ENCODE measurements at places on chromosomes 7 and 10.
A peak's percentile ranks its signal among the peaks of the same experiment; 100 is the strongest.

- peak; percentile 48 for DNase-seq
Measured at GRCh38 chr7:2445047-2445446, 31.2 kb downstream of the GRIFIN start.

- DNase-seq = peak; percentile 92
Measured at GRCh38 chr10:43846187-43846680, 197.6 kb upstream of the ZNF32 start.

- DNase-seq = no peak
Measured at GRCh38 chr10:130764651-130765050, 546.9 kb downstream of the TCERG1L start.

GRCh38 chr7:47988496-47989386 lies 9.3 kb upstream of the HUS1 start:
- no peak for DNase-seq

DNA sequence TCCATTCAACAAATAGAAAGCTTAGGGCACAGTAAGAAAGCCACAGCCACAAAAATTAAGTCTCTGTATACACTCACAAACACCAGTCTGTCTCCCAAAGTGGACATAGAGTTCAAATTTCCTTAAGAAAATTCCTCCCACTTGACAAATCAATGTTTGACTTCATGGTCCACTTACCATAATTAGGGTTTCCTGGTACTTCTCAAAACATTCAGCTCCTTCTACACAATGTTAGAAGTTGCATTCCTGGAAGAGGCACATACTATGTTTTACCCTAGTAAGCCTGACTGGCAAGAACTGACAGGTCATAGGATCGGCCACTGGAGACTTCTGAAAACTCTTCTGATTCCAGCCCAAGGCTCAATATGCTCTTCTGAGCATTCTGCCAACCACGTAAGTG lies 70.5 kb downstream of the CPXM2 start:
- DNase-seq = no peak

GRCh38 chr7:55278321-55278720 lies 86.8 kb upstream of the LANCL2 start:
- DNase-seq = no peak

DNA sequence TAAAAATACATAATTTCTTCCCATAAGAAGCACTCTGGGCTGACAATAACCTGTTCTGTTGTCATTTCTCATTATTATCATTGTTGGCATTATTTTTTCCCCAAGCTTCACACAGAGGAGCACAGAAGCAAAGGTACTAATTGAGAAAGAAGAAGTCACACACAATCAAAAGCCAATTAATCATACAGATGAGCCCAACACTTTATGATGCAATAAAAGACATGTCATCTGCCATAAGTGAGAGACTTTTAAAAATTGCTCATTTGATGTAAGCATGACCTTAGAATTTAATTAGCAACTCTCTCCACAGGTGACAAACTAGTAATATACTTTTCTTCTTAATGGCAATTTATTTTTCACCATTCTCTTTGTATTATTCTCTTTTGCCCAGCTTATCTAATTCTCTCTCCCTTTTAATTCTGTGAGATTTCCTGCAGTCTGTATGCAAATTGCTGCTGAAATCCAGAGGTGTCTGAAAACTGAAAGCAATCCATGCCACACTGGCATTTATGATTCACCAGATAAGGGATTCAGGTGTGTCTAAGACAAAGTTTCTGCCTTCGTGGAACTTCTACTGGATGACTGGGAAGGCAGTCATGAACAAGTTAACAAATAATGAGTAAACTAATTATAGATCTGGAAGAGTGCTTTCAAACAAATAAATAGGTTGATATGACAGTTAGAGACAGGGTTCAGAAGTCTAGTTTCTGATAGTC lies 203.5 kb downstream of the CHCHD3 start:
- no peak for DNase-seq

DNA sequence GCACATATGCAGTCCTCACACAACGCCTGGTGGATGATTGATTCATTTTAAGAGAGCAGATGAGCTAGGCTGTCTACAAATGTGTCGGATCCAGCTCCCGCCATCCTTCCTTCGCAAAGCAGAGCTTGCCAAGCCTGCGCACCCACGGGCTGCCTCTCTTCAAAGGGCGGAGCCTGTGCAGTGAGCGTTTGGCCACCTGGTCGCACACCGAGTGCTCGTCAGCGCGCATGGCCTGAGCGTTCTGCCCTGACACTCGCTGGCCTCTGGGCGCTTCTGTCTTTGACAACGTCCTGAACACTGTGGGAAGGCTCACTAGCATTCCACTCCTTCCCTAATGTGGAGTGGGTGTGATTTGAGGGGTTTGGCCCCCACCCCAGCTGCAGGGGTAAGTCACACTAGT lies 47.1 kb upstream of the TMEM72 start:
- DNase-seq = peak; percentile 25

GRCh38 chr10:125331056-125331455 lies 170.7 kb upstream of the CTBP2 start:
- no peak for DNase-seq

DNA sequence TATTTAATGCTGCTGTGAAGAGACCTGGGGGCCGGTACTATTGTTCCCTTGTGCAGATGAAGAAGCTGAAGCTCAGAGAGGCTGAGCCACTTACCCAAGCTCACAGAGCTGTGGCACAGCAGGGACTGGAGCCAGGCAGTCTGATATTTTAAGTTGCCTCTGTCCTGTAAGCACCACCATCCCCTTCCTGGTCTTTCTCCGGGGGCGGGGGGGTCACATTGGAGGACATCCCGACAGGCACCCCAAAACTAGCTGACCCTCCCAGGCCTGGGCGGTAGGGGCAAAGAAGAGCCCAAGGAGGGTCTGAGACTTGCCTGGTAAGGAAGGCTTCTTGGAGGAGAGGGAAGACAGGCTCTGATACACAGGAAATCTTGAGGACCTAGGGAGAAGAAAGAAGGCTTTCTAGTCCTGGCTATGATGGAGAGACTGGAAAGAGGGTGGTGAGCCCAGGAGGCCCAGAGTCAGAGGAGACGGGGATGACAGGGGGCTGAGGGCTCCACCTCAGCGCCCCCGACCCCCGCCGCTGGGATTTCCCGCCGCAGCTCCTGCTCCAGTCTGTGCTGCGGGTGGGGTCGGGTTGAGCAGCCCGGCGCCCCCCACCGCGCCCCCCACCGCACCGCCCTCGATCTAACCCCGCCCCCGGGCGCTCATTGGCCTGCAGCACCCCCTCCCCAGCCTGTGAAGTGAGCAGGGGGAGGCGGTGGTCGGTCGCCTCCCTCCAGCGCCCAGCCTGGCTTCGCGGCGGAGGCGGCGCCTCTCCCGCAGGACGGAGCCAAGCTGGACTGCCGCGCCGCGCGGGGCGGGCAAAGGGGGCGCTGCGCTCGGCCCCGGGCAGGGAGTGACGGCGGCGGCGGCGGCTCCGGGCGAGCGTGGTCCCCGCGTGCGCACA lies at the start of gene ADCYAP1R1:
Gene ADCYAP1R1, plus strand, starts transcription at position 711 of the 889 bp plus-strand sequence. CDS start 10,957 bp downstream, outside the sequence.
- no peak for DNase-seq

- DNase-seq = no peak
Measured at GRCh38 chr7:51640841-51641240, 324.2 kb upstream of the COBL start.

GRCh38 chr10:17415046-17415658 lies 39.2 kb downstream of the ST8SIA6 start:
- DNase-seq = no peak

DNA sequence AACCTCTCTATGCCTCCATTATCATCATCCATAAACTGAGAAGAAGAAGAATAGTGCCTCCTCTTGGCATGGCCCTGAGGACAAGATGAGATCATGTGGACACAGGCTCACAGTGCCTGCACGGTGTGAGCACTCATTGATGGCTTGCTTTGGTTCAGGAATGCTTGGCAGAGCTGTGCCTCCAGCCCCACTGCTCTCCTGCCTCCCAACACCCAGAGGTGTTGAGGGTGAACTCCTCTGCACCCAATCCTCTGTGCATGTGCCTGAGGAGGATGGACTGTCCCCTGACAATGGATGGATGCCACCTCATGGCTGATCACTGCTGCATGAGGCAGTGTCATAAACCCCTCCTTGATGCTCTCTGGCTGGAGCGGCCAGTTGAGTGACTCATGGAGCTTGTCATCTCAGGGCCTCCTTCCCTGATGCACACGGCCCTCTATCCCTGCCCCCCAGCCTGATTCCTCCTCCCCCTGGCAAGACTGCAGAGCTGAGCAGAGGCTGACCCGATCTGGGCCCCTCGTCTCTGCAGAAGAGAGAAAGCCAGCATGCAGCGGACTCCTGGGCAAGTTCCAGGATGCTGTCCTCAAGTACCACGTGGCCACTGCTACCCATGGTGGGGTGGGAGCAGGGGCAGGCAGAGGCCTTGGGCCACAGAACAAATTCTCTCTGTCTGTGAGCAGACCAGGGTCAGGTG lies 136.3 kb downstream of the KCNMA1 start:
- peak; percentile 91 for DNase-seq

- DNase-seq = no peak
Measured at GRCh38 chr7:82375713-82376112, 67.9 kb downstream of the CACNA2D1 start.

GRCh38 chr7:26159243-26159642 lies 7.2 kb downstream of the NFE2L3 start:
- DNase-seq = peak; percentile 20

GRCh38 chr10:17648243-17649035 lies 4.5 kb downstream of the STAM start:
- no peak for DNase-seq

DNA sequence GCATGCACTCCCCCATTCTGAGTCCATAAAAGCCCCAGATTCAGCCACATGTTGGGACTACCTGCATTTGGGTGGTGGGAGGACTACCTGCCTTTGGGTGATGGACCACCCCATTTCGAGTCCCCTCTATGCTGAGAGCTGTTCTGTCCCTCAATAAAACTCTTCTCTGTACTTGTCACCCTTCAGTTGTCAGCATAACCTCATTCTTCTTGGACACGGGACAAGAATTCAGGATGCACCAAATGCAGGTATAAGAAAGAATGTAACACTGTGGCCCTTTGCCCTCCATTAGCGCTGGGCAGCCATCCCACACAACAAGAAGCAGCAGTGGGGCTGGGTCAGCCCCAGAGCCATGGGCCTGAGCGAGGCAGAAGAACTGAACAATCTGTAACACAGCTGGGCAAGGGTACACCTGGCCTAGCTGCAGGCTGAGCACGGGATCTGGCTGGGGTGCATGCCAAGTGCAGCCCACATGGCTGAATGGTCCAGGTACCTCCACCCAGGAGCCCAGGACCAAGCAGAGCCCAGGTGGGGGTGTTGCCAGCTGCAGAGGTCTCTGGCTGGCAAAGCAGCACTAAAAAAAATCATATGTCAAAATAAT lies 1344.3 kb upstream of the LRRTM3 start:
- DNase-seq = no peak

- no peak for DNase-seq
Measured at GRCh38 chr7:1078985-1079384, 8.9 kb upstream of the GPER1 start.

- DNase-seq = peak; percentile 81
Measured at GRCh38 chr7:123615344-123615743, 13.7 kb downstream of the ASB15 start.

- no peak for DNase-seq
Measured at GRCh38 chr7:73496626-73497025, 25.5 kb downstream of the BAZ1B start.

DNA sequence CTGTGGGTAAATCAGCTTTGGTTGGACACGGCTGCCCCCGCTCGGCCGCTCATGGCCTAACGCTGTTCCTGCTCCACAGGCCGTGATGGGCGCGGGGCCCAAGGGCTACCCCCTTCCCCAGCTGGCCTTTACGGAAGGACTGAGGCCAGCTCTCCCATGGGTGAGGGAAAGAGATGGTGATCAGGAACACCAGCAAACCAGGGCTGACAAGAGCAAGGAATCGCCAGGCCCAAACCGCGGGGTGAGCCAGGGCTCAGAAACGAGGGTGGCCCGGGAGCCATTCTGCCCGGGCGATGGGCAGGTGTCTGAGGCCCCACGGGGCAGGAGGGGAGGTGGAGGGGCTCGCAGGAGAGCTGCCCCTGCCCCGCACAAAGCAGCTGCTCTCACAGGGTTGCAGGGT lies 26.6 kb downstream of the GPER1 start:
- no peak for DNase-seq

DNA sequence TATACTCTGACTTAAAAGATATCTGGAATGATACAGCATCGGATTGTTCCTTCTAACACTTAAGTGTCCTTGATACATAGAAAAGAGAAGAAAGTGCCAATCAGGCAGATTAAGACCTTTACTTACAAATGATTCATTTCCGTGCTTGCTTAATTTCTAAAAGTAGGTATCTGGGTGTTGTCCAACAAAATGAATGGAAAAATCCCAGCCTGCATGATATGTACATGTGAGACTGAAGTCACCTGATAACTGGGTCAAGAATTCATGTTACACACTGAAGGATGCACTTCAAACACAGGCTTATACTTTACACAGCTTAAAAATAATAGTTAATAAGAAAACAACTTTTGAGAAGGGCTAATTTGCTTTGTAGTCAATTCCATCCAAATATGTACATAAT lies 25.2 kb upstream of the PLXDC2 start:
- DNase-seq = no peak

- DNase-seq = no peak
Measured at GRCh38 chr10:954396-954795, 22.9 kb upstream of the LARP4B start.

DNA sequence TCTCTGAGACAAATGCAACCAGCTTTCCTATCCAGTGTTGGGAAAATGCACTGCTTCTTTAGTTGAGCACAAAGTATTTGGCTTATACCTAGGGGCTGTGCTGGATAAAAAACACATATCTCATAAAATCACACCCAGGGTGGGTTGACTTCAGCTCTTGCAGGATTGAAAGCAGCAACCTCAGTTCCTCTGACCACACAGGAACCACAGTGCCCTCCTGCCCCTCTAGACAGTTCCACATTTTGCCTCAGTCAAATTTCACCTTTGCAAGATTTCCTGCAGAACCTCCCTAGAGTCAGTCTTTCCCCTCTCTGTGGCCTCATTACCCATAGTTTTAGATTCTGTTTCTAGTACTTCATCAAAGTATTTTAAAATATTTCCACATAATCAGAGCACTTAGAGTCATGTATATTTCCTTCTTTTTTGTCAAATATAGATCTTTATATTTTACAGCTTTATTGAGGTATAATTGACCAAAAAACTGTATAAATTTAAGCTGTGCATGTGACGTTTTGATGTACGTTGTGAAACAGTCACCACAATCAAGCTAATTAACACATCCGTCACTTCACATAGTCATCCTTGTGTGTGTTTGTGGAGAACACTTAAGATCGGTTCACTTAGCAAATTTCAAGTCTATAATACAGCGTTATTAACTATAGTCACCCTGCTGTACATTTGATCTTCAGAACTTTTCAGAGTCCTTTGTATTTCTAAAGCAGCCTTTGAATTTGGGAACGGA lies 37.0 kb upstream of the EGR2 start:
- DNase-seq = no peak

DNA sequence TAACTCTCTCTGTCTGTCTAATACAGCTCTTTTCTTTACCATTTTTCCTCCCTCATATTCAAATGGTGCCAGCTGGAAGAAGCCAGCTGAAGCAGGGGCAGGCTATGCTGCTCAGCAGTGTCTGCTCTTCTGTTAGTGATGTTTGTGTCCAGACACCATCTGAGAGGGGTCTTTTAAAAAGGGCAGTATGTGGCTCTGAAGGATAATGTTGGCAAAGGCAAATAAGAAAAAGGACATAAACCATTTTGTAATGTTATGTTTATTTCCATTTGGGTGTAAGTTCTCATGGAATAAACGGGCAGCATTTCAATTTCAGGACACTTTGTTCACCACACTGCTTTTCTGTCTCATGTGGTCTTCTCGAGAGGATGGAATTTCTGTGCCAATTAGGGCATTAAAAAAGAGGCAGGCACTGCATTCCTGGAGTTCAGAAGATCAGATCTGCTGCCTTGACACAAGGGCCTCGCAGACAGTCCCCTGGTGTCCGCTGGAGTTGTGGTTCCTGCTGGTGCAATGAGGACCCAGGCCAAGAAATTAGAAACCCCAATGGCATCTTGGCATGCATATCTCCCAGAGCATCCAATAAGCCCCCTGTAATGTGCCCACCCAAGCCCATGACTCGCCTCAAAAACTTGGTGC lies 109.0 kb upstream of the ELMO1 start:
- no peak for DNase-seq

Data from AG10803 (cell line).